COLO829 (cell line): ENCODE measurements at places on chromosomes 2 and 18.

GRCh38 chr18:62693659-62694058 lies 21.7 kb upstream of the PHLPP1 start:
- DNase-seq, result no peak

GRCh38 chr2:232476045-232476444 lies 11.6 kb downstream of the ECEL1 start:
- no peak for DNase-seq

DNA sequence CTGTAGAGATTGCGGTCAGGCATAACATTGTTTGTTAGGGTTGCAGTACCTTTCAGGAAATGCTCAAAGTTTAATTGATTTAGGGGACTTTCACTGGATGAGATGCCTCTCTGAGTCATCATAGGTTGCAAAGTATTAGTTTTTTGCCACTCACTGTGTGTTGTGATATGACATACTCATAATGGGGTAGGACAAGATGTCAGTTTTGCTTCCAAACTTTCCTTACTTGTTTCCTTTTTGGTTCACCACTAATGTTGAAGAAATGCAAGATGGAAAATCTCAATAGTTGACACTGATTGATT lies 35.0 kb upstream of the PTH2R start:
- DNase-seq, result no peak

- DNase-seq, result no peak
Observed at GRCh38 chr2:190849774-190850173, 30.8 kb upstream of the GLS start.

DNA sequence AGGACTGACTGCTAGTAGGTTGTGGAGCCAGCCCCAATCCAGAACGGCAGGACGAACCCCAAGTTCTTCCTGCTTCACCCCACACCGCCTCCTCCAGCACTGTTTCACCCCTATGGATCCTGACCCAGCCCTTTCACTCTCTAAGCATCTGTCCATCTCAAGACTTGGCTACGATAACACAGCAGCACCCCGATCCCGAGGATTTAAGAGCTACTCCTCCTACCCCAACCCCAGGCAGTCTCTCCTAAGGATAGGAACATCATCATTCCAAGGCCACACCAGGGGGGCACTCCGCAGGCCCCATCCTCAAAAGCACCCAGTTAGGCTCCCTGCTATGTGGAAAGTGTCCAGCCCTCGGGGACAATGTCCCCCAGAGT lies 645 bp downstream of the KCTD18 start:
- no peak for DNase-seq

- no peak for DNase-seq
Observed at GRCh38 chr2:74387346-74387745, 7.2 kb upstream of the DCTN1 start.

DNA sequence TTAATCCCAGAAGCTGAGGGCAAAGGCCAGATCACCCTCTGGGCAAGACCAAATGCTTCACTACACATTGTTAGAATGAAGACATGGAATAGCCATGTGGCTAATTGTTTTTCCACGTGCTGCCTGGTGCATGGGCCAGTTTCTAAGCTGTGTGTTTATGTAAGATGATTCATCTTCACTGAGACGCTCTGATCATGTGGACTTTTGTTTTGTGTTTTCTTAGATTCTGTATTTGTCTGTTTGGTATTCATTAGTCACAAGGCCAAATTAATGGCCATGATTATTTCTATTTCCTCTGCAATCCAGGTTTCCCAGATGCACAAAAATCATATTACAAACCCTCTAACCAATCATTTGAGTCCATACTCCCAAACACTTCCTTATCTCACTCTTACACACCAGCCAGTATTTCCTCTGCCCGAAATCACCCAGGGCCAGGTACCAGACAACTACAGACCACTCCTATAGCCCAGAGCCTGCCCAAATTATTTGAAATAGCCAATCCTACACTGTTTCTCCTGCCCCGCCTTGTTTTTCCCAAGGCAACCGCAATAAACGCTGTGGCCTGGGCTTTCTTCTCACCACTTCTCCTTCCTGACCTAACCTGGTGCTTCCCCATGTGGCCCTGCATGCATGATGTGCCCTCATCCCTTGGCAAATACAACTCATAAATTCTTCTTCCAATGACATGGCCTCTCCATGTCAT lies 94.2 kb upstream of the SP3 start:
- DNase-seq, result peak; percentile 8

DNA sequence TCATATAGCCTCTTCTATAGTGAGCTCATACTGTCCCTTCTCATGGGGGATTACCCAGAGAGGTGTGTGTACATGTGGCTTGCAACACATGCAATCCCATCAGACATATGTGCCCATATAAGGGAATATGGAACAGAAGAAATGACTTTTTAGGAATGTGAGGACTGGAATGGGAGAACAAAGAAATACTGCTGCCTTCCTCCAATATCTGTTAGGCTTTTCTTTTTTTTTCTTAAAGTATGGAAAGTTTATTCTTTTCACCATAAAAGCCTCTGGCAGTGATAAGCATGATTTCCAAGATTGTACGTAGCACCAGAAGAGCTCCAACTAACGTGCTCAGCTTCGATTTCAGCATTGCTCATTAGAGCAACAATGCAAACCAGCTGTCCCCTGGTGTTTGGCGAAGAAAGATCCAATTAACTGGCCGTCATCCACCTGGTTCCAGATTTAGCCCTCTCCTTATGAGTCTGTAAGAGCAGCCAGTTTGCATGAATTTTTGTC lies 113.6 kb downstream of the ADCYAP1 start:
- DNase-seq, result no peak

- DNase-seq, result no peak
Observed at GRCh38 chr2:52429740-52430139, 1337.9 kb upstream of the CHAC2 start.

DNA sequence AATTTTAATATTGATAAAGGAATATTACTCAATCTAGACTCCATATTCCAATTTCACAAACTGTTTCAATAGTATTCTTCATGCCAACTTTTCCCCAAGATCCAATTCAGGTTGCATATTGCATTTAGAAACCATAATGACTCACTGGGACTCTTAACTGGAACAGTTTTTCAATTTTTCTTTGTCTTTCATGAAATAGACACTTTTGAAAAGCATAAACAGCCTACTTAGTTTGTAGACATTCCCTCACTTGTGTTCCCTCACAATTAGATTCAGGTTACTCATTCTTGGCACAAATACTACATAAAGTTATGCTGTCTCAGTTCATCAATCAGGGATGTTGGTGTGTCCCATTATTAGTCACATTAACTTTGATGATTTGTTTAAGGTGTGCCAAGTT lies 1768.4 kb upstream of the PIK3C3 start:
- DNase-seq, result no peak

GRCh38 chr2:176096986-176097819 lies 2.4 kb upstream of the HOXD12 start:
- peak; percentile 79 for DNase-seq

- no peak for DNase-seq
Observed at GRCh38 chr2:226705133-226705886, 94.3 kb downstream of the IRS1 start.

DNA sequence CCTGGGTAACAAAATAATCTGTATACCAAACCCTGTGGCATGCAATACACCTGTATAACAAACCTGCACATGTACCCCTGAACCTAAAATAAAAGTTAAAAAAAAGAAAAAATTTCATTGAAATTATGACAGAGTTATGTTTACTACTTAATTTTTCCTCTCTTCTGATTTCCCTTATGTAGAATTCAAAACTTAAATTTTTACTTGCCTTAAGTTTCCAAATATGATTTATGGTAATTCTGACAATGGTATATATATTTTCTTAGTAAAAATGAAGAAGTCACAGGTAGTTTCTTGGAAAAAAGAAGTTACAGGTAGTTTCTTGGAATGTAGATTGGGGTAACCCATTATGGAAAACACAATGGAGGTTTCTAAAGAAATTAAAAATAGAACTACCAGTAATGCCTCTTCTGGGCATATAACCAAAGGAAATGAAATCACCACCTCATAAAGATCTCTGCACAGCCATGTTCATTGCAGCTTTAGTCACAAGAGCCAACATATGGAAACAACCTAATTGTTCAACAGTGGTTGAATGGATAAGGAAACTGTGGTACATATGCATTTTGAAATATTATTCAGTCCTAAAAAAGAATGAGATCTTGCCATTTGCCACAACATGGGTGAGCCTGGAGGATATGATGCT lies 164.9 kb downstream of the BABAM2 start:
- no peak for DNase-seq

DNA sequence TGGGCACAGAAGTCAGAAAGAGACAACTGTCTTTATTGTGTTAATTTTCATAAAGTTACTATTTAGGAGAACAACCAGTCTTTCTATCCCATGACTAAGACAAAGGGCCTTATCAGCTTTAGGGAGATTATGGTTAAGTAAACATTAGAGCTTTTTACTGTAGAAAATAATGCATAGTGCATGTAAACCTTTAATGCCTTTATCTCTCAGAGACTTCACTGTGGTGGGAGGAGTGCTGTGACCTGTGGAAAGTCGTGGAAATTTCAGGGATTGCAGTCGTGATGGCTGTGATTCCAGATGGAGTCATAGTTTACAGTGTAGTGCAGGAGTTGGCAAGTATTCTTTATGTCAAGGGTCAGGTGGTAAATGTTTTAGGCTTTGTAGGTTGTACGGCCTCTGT lies 15.8 kb downstream of the ZNF236 start:
- DNase-seq, result no peak

GRCh38 chr2:215136669-215137328 lies 1.6 kb downstream of the ABCA12 start:
- DNase-seq, result no peak

DNA sequence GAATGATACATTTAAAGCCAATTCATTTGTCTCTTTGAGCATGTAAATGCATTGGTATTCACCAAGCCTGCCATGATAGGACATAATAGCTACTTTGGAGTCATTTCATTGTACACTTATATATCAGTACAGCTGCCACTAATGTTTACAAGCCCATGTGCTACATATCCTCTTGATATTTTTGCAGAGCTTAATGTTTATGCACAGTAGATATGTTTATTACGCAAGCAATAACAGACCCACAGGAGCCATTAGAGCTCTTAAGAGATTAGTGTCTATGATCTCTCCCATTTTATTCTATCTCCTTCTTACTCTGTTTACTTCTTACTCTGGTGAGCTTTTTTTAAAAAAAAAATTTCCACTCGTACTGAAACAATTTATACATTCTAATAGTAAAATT lies 1132.1 kb upstream of the ZEB2 start:
- DNase-seq, result no peak

GRCh38 chr2:158598862-158599517 lies 142.2 kb downstream of the PKP4 start:
- no peak for DNase-seq

DNA sequence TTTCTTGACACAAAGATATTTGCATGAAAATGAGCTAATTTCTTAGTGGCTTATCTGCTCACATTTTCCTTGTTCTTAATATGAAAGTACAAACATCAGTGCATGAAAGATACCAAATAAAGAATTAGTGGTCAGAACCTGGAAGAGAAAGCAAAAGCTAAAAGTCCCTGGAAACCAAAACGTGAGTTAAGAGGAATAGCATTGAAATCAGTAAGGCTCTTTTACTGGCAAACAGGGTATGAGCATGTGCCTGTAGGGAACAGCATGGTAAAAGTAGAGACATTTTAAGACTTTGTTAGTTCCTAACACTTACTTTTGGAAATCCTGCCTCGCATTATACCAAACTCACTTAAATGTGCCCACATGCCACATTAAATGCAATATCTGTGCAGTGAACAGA lies 31.9 kb upstream of the CWC22 start:
- DNase-seq, result no peak

DNA sequence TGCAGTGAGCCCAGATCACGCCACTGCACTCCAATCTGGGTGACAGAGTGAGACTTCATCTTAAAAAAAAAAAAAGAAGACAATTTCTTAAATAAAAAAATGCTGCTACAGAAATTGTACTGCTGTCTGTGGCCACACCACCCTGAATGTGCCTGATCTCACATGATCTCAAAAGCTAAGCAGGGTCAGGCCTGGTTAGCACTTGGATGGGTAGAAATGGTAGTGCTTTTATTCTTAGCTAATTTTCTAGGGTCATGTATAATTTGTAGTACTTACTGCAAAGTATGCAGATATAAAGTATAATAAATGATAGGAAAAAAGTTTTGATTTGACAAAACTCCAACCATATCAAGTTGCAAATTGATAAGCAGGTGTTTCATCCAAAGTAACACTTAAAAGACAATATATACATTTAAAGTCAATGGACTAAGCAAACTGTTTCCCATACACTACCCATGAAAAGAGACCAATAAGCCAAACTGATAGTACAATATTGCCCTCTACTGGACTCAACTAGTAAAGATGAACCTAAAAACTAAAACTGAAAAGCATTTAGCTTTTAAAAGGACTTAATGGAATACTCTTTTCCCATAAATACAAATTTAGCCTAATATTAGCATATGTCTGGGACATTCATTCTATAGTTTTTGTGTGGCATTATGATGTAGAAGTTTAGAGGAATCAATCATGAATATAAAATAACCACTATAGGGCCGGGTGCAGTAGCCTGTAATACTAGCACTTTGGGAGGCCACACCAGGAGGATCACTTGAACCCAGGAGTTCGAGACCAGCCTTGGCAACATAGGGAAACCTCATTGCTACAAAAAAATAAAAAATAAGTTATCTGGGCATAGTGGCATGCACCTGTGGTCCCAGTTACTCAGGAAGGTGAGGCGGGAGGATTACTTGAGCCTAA lies 18.6 kb upstream of the PEX13 start:
- DNase-seq, result peak; percentile 47

GRCh38 chr2:226813148-226813701 lies 13.6 kb upstream of the IRS1 start:
- no peak for DNase-seq

GRCh38 chr2:9778012-9778411 lies 65.3 kb upstream of the TAF1B start:
- DNase-seq, result no peak

DNA sequence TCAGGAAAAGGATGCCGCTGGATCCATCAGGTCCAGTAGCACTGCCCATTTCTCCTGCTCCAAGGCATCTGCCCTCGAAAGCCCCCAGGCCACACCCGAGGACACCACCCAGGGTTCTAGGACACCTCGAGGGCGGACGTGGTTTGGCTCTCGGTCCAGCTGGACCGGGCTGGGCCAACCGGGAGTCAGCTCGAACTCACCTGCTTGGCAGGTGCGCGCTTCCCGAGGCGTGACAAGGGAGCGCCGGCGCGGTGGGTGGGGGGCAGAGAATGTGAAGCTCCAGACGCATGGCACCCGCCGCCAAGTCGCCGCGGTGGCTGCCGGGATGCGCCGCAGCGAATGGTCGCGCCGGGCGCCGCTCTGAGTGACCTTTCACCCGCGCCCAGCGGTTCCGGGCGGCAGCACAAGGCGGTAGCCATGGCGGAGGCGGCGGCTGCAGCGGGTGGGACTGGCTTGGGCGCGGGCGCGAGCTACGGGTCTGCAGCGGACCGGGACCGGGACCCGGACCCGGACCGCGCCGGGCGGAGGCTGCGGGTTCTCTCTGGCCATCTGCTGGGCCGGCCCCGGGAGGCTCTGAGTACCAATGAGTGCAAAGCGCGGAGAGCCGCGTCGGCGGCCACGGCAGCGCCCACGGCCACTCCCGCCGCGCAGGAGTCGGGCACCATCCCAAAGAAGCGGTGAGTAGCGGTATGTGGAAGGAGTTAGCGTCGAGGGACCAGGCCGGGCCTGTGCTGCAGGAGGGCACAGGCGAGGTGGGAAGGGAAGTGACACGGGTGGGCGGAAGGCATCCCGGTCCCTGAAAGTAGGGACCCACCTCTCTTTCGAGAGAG lies at the start of gene AGPS:
AGPS (plus strand) TSS at position 401 of the 830 bp plus-strand sequence; CDS start at position 418, 17 bp downstream.
- no peak for DNase-seq

GRCh38 chr2:49770919-49771318 lies 616.6 kb upstream of the FSHR start:
- DNase-seq, result peak; percentile 42
